ENCODE measurements at places on chromosomes 12 and 14.

DNA sequence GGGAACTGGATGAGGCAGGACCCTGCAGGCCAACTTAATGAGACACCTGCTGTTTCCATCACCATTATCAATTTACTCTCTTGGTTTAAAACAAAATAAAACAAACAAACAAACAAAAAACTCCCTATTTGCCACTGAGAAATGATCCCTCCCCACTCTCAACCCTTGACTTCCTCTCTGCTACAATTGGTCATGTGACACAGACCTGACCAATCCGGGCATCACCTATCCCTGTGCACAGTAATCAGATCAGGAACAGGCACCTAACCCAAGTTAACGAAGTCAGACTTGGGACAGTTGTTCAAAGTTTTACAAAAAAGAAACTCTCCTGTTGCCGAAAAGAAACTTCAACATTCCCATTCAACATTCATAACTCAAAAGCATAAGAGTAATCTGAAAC is 58.4 kb downstream of the NELL2 start:
- no peak for DNase-seq

GRCh38 chr14:72049462-72049861 is 117.2 kb downstream of the RGS6 start:
- no peak for DNase-seq

DNA sequence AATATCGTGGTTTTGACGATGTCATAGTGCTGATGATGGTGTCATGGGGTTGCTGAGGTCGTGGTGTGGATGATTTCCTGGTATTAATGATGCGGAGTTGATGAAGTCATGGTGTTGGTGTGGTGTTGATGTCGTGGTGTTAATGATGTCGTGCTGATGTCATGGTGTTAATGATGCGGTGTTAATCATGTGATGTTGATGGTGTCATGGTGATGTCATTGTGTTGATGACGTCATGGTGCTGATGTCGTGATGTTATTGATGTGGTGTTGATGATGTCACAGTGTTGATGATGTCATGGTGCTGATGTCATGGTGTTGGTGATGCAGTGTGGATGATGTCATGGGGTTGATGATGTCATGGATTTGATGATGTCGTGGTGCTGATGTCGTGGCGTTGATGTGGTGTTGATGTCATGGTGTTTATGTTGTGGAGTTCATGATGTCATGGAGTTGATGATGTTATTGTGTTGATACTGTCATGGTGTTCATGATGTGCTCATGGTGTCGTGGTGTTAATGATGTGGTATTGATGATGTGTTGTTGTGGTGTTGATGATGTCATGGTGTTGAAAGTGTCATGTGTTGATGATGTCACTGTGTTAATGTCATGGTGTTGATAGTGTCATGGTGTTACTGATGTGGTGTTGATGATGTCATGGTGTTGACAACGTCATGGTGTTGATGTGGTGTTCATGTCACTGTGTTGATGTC is 48.5 kb upstream of the RIMBP2 start:
- DNase-seq = no peak

- DNase-seq = peak; percentile 3
These were observed 46.7 kb upstream of the FICD start for GRCh38 chr12:108468196-108468968.

DNA sequence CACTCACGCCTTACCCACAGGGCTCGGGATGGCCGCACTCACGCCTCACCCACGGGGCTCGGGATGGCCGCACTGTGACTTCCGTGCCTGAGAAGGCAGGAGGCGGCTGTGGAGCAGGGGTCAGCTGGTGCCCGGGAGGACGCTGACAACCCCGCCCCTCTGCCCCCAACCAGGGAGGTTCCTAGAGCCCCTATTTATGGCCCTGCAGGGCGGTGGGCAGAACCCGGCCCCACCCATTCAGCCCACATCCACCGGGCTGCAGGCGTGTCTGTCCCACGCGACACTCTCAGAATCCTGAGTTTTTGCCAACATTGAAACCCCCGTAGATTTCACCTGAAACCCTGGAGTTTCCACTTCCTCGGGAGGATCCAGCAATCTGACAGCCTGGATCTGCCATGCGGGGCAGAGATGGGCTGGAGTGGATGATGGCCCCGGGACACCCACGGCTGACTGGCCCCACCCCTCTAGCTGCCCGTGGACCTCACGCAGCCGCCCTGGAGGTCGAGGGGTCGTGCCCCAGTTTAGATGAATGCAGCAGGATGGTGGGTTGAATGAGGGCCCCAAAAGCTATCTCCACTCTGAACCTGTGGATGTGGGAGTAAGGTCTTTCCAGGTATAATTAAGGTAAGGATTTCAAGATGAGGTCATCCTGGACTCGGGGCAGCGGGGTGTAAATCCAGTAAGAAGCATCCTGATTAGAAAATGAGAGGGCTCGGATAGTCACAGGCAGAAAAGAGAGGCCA is 20.4 kb downstream of the GALNT9 start:
- DNase-seq = no peak

DNA sequence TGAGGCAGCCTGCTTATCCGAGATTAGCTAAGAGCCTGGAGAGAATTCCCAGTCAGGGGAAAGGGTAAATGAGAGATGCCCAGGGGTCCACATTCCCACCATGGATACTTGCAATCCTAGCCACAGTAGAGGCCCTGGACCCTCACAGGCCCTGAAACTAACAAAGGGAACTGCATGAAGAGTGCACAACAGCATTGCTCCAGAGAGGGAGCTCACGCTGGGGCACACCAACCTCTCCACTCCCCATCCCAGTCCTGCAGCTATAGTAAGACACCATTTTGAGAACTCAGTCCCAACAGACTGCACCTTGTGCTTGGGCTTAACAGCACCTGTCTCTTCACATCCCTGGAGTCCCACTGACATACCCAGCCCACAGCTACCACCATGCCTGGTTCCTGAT is 30.5 kb downstream of the CEP83 start:
- no peak for DNase-seq

DNA sequence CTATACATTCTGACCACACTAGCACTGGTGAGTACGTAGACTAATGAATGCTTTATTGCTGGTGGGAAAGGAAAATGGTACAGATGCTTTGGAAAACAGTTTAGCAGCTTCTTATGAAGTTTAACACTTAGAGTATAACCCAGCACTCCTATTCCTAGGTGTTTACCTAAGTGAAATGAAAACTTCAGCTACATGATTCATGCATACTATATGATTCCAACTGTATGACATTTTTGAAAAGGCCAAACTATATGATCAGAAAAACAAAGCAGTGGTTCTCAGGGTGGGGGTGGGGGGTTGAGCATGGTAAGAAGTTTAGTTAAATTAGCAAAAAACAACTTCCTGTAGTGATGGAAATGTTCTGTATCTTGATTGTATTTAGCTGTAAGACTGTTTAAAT is 22.1 kb upstream of the ARID4A start:
- no peak for DNase-seq

DNA sequence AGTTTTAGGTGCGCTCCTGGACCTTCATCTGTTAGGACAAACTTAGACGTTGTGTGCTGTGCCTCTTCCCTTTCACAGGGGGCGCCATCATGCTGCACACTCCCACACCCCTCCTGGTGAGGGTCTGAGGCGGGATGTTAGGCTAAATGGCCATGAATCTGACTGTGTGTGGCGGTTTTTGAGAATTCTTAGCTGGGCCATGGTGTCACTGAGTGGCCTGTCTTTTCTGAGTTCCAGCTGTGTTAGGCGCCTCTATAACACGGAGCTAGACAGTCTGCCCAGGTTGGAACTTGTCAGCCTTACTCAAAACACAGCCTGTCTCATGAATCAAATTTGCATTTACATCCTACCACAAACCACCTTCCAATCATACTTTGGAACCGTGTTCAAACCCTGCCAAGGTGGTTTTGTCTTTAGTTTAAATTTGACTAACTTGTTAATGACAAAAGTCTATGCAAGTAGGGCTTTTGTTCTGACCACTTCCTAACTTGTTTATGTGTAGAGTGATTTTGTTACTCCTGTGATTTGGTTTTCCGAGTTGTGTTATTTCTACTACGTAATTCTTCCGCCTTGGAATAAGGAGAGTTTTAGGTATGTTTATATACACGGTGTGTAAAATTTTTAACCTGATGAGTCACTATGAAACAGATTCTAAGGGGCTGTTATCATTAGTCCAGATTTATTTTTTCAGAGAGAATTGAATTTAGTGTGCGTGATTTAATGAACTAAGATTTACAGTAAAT is 19.6 kb downstream of the ACVR1B start:
- DNase-seq = peak; percentile 21

DNA sequence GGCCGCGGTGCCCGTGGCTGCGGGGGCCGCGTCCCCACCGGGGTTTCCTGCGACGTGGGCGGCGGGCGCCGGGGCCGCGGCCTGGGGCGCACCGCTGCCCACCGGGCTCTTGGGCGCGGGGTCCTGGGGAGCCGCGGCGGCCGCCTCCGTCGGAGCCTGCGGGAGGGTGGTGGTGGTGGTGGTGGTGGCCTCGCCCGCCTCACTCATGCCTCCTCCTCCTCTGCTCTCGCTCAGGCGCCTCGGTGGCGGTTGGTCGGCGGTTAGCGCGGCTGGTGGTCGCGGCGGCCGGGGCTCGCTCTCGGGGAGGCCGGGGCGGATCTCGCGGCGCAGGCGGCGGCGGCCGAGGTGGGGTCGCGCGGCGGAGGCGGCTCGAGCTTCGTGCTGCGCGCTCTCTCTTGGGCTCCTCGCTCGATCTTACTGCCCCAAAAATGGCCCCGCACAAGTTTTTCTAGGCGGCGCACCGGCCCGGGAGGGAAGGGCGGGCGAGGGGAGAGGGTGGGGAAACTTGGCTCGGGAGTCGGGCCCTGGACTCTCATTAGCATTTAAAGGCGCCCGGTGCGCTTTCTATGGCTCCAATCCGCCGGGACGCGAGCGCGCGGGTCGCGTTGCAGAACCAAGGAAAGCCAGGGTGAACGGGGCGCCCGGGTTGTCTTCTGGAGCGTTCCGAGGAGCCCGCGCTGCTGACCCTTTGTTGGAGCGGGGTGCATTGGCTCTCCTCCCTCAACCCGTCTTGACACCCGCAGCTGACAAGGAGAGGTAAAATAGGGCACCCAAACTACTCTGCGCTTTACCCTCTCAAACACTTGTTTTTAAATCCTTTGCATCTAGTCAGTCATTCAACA is at the start of gene YBX3:
Gene YBX3, minus strand, starts transcription at position 419 of the 842 bp plus-strand sequence. Its CDS starts 212 bp downstream, at position 207.
- DNase-seq = no peak

- no peak for DNase-seq
These were observed 315.9 kb downstream of the BMP4 start for GRCh38 chr14:53640695-53641094.

DNA sequence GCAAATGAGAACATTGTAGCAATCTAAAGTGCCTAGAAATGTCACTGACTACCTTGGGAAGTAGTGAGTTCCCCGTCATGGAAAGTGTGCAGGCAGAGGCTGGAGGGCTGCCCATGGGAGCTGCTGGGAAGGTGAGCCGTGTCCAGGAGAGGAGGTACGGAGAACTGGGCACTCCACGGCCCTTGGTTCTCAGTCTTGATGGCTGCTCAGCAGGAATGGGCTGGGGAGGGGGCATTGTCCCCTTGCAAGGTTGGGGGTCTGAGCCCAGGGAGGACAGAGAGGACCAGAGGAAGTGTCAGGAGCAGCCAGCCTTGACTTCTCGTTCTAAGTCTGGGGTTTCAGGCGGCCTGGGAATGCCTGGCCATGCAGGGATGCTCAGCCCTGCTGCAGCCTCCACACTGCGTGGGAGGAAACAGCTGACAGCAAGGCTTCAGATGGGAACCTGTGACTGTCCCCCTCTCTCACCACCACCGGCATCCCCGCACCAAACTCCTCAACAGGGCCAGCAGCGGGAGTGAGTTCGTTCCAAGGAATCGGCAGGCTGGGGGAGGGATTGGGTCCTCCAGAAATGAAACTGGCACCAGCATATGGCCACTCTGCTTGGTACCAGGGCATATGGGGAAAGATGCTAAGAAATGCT is 140.2 kb downstream of the BCL11B start:
- no peak for DNase-seq

GRCh38 chr12:63948211-63948610 is 103.7 kb downstream of the SRGAP1 start:
- no peak for DNase-seq

- DNase-seq = no peak
These were observed 52.5 kb downstream of the RNF34 start for GRCh38 chr12:121452340-121452984.

- no peak for DNase-seq
These were observed 40.6 kb downstream of the ZDHHC17 start for GRCh38 chr12:76804435-76804976.

DNA sequence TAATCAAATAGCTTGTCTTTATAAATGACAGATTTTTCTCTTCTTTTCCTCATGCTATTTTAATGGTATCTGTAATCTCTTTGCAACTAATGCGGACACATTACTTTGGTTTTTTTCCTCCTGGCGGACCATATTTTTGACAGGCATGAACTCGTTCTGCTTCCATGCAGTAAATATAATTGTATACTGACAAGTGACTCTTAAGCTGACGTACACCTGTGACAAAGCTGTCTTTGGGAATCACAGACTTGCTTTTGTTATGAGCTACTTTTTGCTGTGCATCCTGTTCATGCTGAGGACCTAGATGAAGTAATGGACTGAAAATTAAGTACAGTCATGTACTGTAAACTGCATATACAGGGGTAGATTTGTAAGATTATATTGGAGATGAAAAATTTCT is 434.3 kb upstream of the TMTC1 start:
- DNase-seq = no peak

DNA sequence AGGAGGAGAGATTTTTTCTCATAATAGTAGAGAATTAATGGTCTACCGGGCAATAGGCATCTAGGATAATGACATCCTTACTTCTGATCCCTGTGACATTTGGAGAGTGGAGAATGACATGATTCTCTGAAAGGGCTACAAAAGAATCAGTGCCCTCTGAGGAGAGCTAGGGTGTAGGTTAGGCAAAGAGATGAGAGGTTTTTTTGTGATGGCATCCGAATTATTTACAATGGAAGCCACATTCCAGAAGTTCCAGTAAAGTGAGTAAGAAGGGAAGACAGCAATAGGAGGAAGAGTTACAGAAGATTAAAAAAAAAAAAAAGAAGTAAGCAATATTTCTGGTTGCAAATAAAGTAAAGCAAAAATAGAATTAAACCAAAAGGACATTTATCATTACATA is 478.0 kb downstream of the RMST start:
- no peak for DNase-seq

DNA sequence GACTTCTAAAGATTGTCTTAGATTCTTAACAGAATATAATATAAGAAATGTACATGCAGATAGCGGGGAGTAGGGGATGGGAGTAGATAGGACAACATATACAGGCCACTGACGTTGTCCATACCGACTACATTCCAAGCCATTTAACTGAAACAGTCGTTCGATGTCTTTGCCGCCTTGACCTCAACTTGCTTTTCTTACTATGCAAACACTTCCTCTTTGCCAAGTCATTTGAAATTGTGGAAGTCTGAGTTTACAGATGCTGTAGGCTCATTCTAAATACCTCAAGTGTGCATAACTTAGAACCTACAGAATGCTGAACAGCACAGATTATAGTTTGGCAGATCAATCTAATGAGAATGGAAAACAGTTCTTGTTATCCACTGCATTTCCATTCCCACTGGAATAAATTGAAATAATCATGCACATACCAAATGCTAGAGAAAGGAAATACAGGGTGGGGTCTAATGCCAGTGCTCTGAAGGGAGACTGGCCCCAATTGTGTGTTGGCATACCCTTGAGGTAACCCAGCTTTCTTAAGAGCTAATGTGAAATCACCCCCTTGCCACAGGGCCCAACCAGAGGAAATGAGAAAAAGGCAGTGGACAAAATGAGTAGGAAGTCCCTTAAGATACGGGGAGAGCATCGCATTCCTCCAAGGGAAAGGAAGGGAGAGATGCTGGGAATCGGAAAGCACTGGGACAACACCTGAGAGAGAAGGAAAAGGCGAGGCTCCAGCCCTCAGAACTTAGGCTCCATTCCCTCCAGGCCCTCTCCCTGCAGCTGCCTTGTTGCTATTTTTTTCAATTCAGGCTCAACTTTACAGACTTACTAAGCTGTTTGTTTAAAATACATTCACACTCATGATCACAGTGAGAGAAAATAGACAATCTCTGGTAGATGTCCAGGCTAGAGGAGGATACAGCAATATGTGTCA is 380.9 kb upstream of the TMTC1 start:
- no peak for DNase-seq
